Neural progenitor cell (in vitro differentiated cells): ENCODE measurements at places on chromosomes 12 and 14. TPM values are rescaled to one million over a fixed set of nuclear protein-coding genes. Genes with fewer than 3 reads are reported as not detected.

The LRTM2 gene
- total RNA-seq, result 0.09 TPM in 1 of 2 replicates, not detected in the other

The IL31 gene
- total RNA-seq, result not detected in 2 replicates

The DCTN2 gene
- total RNA-seq, result 147 and 192 TPM in 2 replicates

The C14orf39 gene
- total RNA-seq, result 3.0 and 6.2 TPM in 2 replicates

The ASPG gene
- 0.87 and 1.2 TPM in 2 replicates for total RNA-seq

The SBNO1 gene
- total RNA-seq, result 43.9 and 81.6 TPM in 2 replicates

DNA sequence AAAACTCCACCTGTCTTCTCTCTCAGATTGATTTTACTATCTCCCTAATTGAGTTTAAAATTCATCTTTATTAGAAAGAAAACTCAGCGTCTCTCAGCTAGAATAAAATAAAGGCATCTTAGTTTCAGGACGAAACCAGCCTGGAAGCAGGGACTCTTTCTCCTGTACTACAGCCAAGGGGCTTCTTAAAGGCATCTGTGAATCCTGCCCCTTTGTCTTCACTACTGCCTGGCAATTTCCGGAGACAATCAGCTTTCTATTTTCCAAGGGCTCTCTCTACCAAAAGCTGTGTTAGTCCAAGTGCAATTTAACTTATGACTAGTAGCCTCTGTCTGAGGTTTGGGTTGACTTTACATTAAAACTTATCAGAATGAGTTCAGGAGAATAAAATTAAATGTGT is 623.3 kb upstream of the FOXG1 start:
- peak; percentile 43 for DNase-seq
- H3K27me3 ChIP-seq, result no peaks in the 10 kb centered on the region
- peak overlapping the region; percentile 8 for H3K27ac ChIP-seq
- H3K4me3 ChIP-seq, result peak overlapping the region; percentile 12
- no peaks in the 10 kb centered on the region for H3K36me3 ChIP-seq
- H3K4me1 ChIP-seq, result peaks cover 13% of the 10 kb centered on the region

- peaks cover 70% of the 10 kb centered on the region for H3K27me3 ChIP-seq
- no peak overlapping the region for H3K27ac ChIP-seq
- H3K4me1 ChIP-seq, result peaks cover 18% of the 10 kb centered on the region
- peak overlapping the region; percentile 66 for H3K4me3 ChIP-seq
- H3K36me3 ChIP-seq, result no peaks in the 10 kb centered on the region
Measured at GRCh38 chr14:51093371-51094281, 1.3 kb downstream of the TRIM9 start.

DNA sequence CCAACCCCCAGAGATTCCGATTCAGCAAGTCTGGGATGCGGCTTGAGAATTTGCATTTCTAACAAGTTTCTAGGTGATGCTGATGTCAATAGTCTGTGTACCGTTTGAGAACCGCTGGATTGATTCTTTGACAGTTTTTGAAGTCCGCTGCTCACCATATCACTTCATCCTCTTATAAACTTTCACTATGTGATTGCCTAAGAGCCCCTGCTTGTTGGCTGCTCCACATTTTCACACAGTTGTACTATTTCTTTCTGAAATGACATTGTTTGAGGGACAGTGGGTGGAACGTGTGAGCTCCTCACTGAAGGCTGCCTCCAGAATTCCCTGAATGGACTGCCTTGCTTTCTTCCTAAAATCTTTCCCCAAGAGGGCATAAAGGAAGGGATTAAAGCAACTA is 7.7 kb downstream of the C3AR1 start:
- H3K27ac ChIP-seq, result no peak overlapping the region
- no peaks in the 10 kb centered on the region for H3K36me3 ChIP-seq
- H3K4me1 ChIP-seq, result peaks cover 8% of the 10 kb centered on the region
- H3K27me3 ChIP-seq, result no peaks in the 10 kb centered on the region
- no peak overlapping the region for H3K4me3 ChIP-seq

- H3K27me3 ChIP-seq, result no peaks in the 10 kb centered on the region
- H3K4me3 ChIP-seq, result no peak overlapping the region
- H3K36me3 ChIP-seq, result no peaks in the 10 kb centered on the region
- H3K27ac ChIP-seq, result no peak overlapping the region
Measured at GRCh38 chr14:75044322-75044721, 6.9 kb downstream of the MLH3 start.

GRCh38 chr12:118714051-118714460 is 267.3 kb upstream of the SRRM4 start:
- H3K4me3 ChIP-seq, result no peak overlapping the region
- no peaks in the 10 kb centered on the region for H3K36me3 ChIP-seq
- H3K27me3 ChIP-seq, result no peaks in the 10 kb centered on the region

GRCh38 chr14:68733086-68733914 is 59.6 kb downstream of the ZFP36L1 start:
- no peaks in the 10 kb centered on the region for H3K27me3 ChIP-seq
- no peak overlapping the region for H3K4me3 ChIP-seq
- H3K36me3 ChIP-seq, result no peaks in the 10 kb centered on the region
- no peak overlapping the region for H3K27ac ChIP-seq

- DNase-seq, result no peak
- H3K4me1 ChIP-seq, result no peaks in the 10 kb centered on the region
- no peaks in the 10 kb centered on the region for H3K36me3 ChIP-seq
- H3K27me3 ChIP-seq, result no peaks in the 10 kb centered on the region
- no peak overlapping the region for H3K27ac ChIP-seq
- no peak overlapping the region for H3K4me3 ChIP-seq
Measured at GRCh38 chr12:32390572-32391219, 8.7 kb upstream of the FGD4 start.

DNA sequence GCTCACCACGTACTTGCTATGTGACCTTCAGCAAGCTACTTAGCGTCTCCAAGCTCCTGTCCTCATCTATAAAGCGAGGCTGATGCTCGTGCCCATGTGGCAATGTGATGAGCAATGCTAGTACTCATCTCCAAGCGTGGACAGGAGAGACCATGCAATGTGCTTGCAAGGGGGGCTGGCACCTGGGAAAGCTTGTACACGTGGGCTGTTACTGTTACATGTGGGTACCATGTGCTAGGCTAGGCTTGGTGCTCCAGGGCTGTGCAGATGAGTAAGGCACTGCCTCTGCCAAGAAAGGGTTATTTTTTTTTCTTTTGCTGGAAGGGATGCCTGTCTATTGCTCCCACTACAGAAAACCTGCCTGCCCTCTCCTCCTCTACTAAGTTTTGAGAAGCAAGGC is 46.6 kb downstream of the TSPAN11 start:
- no peak for DNase-seq
- no peaks in the 10 kb centered on the region for H3K36me3 ChIP-seq
- H3K27ac ChIP-seq, result no peak overlapping the region
- peaks cover 13% of the 10 kb centered on the region for H3K4me1 ChIP-seq

DNA sequence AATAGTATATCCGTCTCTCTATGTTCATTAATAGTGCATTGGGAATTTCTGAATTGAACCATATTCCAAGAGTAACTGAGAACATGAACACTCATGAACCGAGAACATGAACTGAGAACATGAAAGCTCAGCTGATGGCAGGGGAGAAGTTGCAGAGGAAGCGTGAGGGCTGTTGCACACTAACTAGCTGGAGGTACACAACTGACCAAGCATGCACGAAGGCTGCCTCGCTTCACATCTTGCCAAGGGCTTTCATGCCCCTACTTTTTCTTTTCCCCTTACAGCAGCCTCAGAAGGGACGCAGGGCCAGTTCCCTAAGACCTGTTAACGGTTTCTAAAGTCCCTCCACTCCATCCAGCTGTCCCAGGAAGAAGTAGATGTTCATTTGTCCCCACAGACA is 4.3 kb downstream of the RNASE1 start:
- DNase-seq, result no peak
- no peak overlapping the region for H3K27ac ChIP-seq
- no peak overlapping the region for H3K4me3 ChIP-seq
- H3K27me3 ChIP-seq, result no peaks in the 10 kb centered on the region
- peaks cover 18% of the 10 kb centered on the region for H3K4me1 ChIP-seq
- H3K36me3 ChIP-seq, result no peaks in the 10 kb centered on the region

DNA sequence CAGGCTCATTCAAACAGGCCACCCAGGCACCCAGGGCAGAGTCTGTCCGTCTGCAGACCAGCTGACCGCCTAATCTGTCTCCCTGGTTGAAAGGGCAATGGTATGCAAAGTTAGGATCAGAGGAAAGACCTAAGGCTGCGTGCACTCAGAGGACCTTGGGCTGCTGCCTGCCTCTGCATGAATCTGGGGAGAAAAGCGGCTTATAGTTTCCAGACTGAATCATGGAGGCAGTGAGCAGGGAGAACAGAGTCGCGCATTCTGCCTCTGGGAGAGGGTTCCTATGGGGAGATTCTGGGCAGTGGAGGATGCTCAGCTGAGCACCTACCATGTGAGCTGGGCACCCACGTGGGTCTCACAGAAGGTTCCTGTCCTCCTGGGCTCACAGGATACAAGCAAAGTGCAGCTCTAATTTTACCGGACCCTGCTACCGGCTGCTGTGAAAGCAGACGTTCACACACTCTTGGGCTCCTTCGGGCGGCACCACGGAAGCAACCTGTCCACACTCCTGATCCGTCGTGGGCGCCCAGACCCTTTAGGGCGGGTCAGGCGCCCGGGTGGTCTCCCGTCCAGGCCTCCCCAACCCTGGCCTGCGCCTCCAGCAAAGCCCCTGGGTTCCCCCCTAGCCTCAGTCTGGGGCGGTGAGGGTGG is 772 bp downstream of the SCARB1 start:
- no peaks in the 10 kb centered on the region for H3K36me3 ChIP-seq
- no peak overlapping the region for H3K27ac ChIP-seq
- H3K27me3 ChIP-seq, result peaks cover 23% of the 10 kb centered on the region
- peak overlapping the region; percentile 75 for H3K4me3 ChIP-seq
- DNase-seq, result peak; percentile 56

DNA sequence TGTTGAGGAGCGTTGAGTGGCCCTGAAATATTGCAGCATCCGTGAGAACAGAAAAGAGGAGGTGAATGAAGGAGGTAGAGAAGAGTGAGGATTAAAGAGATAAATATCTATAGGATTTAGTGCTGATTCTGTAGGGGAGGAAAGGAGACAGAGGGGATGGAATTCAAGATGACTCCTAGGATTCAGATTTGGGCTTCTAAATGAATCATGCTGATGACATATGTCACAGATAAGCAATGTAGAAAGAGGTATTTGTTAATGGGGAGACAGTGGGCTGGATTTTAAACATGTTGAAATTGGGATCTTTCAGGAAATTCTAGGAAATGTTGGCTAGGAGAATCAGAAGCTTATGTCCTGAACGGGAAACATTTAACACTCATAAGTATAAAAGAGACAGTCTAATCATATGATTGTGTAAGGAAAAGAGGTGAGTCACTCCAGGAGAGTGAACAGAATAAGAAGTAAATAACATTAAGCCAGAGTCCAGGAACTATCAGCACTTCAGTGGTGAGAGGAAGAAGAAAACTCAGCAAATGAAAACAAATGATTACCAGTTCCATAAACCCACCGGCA is 58.1 kb upstream of the DIO2 start:
- no peak for DNase-seq
- no peak overlapping the region for H3K4me3 ChIP-seq
- no peaks in the 10 kb centered on the region for H3K27me3 ChIP-seq
- H3K27ac ChIP-seq, result no peak overlapping the region
- no peaks in the 10 kb centered on the region for H3K4me1 ChIP-seq
- H3K36me3 ChIP-seq, result no peaks in the 10 kb centered on the region

- H3K36me3 ChIP-seq, result no peaks in the 10 kb centered on the region
- no peak overlapping the region for H3K27ac ChIP-seq
- DNase-seq, result peak; percentile 39
- H3K27me3 ChIP-seq, result no peaks in the 10 kb centered on the region
Measured at GRCh38 chr12:17609701-17610100, 480.3 kb downstream of the RERGL start.

DNA sequence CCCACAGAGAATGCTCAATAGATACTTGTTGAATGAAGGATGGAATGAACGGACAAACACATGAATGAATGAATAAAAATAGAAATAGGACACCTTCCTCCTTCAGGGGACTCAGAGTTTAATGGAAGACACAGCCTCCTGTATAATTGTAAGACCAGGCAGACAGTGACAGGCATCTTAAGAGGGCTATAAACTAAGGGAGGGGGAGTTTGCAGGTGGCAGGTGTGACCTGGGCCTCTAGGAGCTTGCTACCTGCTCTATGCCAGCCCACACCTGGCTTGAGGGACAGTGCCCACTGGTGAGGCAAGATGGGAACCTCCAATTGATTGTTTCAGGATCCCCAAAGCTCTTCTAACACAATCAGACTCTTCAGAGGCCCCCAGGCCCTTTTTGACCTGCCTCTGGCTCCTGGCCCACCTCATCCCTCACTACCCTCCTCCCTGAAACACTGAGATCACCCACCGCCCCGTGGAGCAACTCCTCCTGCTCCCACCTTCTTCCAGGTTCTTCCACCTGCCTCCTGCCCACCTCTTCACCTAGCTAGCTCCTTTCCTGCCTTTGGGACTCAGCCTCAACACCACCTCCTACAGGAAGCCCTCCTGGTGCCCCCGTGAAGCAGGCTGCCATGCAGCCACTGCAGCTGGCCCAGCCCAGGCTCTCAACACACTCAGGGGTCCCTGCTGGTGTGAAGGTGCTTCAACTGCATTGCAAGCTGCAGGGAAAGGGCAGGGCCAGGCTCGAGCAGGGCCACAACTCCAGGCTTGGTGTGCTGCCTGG is 9.4 kb downstream of the SERPINA3 start:
- no peaks in the 10 kb centered on the region for H3K36me3 ChIP-seq
- H3K27ac ChIP-seq, result no peak overlapping the region
- H3K27me3 ChIP-seq, result no peaks in the 10 kb centered on the region
- H3K4me3 ChIP-seq, result no peak overlapping the region
- H3K4me1 ChIP-seq, result no peaks in the 10 kb centered on the region

- no peak overlapping the region for H3K4me3 ChIP-seq
- H3K27ac ChIP-seq, result no peak overlapping the region
- no peak for DNase-seq
- H3K4me1 ChIP-seq, result peaks cover 18% of the 10 kb centered on the region
- peaks cover 9% of the 10 kb centered on the region for H3K27me3 ChIP-seq
Measured at GRCh38 chr12:132279184-132279889, 50.1 kb downstream of the GALNT9 start.

DNA sequence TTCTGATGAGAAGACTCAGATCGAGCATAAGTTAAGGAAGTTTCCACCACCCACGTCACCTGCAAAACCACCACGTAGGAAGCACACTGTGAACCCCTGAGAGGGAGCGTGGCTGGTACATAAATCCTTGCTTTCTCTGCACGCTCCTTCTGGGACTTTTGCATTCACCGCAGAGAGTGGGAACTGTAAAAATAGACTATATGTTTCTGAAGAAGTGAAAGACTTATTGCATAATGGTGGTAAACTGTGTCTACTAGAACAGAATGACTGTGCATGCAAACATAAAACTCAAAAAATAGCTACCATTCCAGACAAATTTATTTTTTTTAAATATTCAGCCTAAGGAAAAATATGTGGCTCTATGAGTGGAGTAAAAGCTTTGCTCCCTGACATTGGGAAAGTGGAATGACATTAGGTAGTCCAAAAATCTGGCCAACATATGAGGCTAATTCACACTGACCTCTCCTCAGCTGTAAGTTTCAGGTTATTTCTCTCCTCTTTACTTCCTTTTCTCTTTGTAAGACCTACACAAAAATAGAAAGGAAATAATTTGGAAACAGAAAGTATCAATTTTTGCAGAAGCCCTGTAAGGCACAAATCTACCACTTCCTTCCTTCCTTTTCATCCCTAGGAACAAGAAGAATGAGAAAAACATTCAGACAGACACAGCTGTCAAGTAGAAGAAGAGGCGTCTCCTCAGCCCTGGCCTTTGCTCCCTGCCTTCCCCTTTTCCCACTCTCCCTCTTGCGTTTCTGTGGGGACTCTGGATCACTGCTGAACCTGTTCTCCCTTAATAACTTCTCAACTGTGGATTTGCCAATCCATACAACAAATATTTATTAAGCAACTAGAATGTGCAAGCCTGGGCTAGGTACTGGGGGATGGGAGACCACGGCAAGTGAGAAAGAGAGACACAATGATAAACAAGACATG is 264.3 kb upstream of the FOXN3 start:
- H3K27me3 ChIP-seq, result no peaks in the 10 kb centered on the region
- H3K4me3 ChIP-seq, result no peak overlapping the region
- H3K36me3 ChIP-seq, result no peaks in the 10 kb centered on the region
- no peaks in the 10 kb centered on the region for H3K4me1 ChIP-seq
- H3K27ac ChIP-seq, result no peak overlapping the region
- DNase-seq, result no peak
